Body of pancreas (tissue), 4 donors: ENCODE measurements at places on chromosomes 4 and X. TPM values are rescaled to one million over a fixed set of nuclear protein-coding genes. Genes with fewer than 3 reads are reported as not detected.

DNA sequence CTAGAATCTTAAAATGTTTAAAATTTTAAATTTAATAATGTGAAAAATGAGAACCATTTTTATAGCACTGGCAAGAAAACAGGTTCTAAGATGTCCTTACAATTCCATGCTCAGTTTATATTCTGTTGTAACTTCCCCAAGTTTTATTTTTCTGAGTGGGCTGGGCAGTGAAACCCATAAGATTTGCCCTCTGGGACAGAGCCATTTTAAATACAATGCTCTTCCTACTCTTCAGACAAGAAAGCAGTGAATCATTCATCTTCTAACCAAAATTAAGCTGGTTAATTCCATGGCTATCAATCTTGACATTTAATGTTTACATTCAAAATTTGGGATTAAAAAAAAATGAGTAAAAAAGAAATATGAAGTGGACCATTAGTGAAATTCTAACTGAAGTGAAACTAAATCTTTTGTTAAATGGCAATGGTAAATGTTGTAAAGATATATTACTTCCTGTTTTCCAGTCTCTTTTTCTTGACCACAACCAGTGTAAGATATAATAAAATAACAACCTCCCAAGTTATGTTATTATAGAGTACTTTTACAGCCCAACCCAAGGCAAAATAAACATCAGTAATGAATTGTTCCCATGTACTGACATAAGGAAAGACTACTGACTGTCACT is 37.2 kb upstream of the PTPN13 start:
- H3K36me3 ChIP-seq, result no peaks in the 10 kb centered on the region
- no peaks in the 10 kb centered on the region for H3K27me3 ChIP-seq
- no peak overlapping the region for H3K4me3 ChIP-seq

GRCh38 chrX:44915361-44915868 is 42.4 kb downstream of the KDM6A start:
- no peaks in the 10 kb centered on the region for H3K36me3 ChIP-seq
- no peak overlapping the region for H3K4me3 ChIP-seq
- no peaks in the 10 kb centered on the region for H3K27me3 ChIP-seq
- DNase-seq, result no peak

GRCh38 chr4:87092389-87093141 is 127.9 kb downstream of the KLHL8 start:
- DNase-seq, result peak; percentile 83
- H3K27me3 ChIP-seq, result no peaks in the 10 kb centered on the region
- H3K4me1 ChIP-seq, result peaks cover 22% of the 10 kb centered on the region
- H3K36me3 ChIP-seq, result no peaks in the 10 kb centered on the region
- peak overlapping the region; percentile 67 for H3K27ac ChIP-seq

The ZCCHC13 gene
- not detected for total RNA-seq
